ENCODE measurements at places on chromosomes 11 and 22. TPM values are rescaled to one million over a fixed set of nuclear protein-coding genes. Genes with fewer than 3 reads are reported as not detected.

The SORL1 gene
- 1.7 TPM for total RNA-seq

The MN1 gene
- 3.1 TPM for total RNA-seq

The OR5L1 gene
- total RNA-seq = not detected

The OR2D2 gene
- total RNA-seq = 0.28 TPM

The SLC6A5 gene
- not detected for total RNA-seq

The GUCY1A2 gene
- 2.5 TPM for total RNA-seq

The ENTHD1 gene
- under 0.01 TPM for total RNA-seq

The OR51V1 gene
- not detected for total RNA-seq
